ENCODE measurements at places on chromosomes 3 and 15.

- DNase-seq = no peak
Observed at GRCh38 chr3:42692667-42693529, 7.6 kb downstream of the KLHL40 start.

- DNase-seq = no peak
Observed at GRCh38 chr15:87619161-87619960, 637.2 kb downstream of the NTRK3 start.

DNA sequence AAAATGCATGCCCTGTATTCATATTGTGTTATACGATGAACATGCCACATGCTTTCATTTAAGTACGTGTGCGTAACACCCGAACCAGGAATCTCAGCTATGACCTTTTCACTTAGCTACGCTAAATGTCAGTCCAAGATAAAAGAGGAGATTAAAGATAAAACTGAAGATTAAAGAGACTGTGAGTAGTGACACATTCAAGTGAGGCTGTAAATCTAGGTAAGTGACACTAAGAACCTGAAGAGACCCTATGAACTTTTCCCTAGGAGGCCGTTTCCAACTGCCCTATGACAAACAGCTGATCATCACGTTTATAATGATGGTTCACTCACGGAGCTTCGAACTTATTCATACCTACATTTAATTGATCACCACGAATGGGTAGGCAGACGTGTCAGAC is 32.2 kb downstream of the TFRC start:
- no peak for DNase-seq

DNA sequence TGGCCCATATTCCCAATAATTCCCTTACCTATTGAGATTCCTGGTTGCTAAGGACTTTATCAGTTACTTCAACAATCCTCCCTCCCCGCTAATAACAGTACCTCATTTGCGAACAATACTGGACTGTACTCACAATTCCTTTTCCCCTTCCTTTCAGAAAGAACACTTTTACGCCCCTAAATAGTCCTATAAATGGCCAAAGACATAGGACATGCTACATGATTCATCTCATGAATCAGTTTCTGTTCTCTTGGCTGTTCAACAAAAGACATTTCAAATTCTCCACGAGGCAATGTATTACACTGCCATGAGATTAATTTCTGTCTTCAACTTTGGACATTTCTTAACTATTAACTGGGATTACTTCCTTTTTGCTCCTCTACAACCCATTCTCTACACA is 264.4 kb downstream of the TIGIT start:
- DNase-seq = no peak

DNA sequence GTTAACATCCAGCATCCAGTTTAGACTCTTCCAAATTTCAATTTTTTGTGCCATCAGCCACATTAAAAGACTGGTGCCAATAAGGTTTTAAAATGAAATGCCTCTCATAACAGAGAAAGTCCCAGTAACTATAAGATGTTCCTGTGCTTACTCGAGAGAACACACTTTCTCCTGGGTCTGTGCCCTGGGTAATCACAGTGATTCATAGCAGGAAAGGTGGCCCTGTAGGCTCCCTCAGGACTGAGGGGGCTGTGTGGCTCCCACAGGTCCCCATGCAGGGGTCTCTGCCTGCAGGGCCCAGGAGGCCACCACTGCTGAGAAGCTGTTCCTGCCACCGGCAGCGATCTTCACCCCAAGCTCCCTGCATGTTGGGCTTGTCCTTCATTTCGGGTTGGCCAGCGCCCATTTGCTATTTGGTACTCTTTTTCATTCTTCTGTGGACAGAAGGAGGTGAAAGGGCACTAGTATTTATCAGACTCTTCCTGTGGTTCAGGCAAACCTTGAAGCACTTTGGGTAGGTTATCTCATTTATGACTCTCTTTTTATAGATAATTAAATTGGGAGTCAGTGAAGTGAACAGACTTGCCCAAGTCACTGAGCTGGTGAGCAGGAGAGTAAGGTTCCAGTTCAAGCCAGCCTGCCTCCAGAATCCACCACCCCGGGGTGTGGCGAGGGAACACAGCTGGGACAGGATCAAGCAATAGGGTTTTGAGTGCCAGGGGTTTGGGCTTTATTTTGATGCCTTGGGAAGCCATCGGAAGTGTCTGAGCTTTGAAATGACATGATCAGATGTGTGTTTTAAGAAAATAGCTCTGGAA is 44.2 kb upstream of the PLXNA1 start:
- no peak for DNase-seq

- no peak for DNase-seq
Observed at GRCh38 chr3:23446301-23446700, 243.2 kb downstream of the UBE2E2 start.

Measured in NAMALWA (cell line).